M059J (cell line): ENCODE measurements at places on chromosomes 3 and 15.
A peak's percentile ranks its signal among the peaks of the same experiment; 100 is the strongest.

DNA sequence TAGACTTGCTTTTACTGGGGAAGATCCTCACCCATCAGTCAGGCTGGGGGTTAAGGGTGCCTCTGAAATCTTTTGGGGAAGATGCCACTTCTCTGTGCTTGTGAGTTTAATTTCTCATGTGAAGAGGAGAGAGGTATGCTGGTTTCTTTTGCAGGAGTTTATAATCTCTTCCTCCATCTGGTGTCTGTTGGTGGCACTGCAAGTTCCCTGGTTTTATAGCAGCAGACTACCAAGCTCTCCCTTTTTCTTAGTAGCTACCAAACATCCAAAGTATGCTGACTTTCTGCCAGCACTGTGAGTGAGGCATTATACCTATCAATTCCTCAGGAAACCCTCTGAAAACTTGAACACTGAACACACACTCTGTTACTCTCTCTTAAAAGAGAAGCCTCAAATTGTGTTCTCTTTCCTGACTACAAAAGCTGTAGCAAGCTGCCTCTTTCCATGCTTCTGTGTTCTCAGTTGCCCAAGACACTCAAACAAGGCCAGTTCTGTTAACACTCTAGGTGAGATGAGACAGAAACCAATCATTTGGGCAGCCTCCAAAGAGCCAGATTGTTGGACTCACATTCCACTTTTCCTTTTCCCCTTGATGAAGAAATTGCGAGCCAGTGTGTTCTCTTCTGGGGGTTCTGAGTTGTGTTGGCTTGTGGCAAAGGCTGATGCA lies 299.5 kb downstream of the GAP43 start:
- DNase-seq: peak; percentile 33

DNA sequence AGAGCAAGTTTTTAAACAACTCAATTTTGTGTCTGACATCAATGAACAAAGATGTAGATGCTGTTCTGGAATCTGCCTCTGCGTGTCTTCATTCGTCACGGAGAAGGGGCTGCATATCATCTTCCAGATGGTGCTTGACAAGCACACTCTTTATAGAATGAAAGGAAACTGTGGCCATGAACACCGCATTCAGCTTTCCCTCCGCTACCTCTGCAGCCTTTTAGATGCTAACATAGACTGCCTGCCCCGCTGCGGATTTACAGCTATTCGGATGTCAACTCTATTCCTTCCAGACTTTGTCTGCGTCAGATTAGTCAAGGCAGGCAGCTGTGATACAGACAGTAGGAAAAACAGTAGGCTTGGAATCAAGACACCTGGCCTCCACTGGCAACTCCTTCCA lies 232.9 kb downstream of the TJP1 start:
- no peak for DNase-seq

DNA sequence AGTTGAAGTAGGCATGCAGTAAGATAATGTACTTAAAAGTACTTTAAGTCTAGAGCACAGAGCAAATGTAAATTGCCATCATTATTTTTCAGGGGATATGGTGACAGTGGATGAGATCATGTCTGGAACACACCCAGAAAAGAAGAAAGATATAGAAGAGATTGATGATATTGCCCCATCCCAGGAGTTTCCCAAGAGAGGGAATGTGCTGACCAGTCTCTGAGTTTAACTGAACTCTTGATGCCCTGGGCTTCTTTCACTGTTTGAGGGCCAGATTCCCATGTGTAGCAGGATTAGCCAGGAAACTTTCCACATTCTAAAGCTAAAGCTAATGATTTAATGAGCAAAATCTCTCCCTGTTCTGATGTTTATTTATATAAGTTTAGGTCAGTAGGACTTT lies 366.8 kb upstream of the UMPS start:
- peak; percentile 80 for DNase-seq

- DNase-seq: no peak
Measured at GRCh38 chr3:1955170-1955569, 143.5 kb upstream of the CNTN4 start.

DNA sequence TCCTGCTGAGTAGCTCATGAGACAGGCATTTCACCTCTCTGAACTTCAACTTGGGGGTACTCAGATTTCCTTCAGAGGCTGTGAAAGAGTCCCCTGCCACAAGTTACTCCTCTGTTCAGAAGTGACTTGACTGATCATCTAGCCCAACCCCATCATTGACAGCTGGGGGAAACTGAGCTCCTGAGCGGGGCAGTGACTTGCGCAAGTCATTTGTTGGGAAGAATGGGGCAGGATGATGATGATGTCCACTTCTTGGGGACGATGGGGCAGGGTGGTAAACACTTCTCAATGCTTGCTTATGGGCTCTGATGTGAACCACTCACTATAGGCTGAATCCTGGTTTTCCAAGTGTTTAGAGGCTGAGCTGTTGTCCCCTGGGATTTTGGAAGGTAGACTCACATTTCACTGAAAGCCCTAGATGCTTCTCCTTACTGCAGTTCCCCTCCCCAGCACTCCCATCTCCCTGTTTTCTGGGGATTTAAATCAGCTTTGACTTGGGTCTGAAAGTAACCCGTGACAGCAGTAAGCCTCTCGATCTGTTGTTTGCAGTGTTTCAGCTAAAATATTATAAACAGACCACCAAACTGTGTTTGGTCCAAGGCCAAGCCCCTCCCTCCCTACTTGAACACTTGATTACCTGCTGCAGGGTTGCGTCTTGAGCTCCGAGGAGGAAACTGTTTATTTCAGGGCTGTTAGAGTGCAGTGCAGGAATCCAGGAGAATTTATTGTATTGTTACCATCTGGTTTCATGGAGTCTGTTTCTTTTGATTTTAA lies 25.1 kb downstream of the SMAD3 start:
- DNase-seq: peak; percentile 51

GRCh38 chr15:99536422-99537040 lies 29.3 kb upstream of the MEF2A start:
- peak; percentile 95 for DNase-seq

DNA sequence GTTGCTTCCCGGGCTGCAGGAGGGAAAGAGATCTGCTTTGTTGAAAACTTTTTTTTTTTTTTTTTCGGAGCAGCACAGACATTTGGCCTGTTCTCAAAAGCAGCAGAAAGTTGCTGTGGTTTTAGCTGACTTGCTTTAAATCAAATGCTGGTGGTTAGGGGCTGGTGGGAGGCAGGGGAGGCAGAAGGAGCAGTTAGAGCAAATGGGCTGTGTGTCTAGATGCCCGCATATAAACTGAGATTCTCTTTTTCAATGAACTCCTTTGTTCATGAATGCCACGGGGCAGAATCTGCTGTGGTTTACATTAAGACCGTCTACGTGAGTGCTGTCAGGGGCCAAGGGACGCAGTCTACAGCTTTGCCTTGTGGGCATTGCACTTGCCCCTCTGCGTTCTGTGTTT lies 95.9 kb downstream of the FLNB start:
- DNase-seq: no peak

DNA sequence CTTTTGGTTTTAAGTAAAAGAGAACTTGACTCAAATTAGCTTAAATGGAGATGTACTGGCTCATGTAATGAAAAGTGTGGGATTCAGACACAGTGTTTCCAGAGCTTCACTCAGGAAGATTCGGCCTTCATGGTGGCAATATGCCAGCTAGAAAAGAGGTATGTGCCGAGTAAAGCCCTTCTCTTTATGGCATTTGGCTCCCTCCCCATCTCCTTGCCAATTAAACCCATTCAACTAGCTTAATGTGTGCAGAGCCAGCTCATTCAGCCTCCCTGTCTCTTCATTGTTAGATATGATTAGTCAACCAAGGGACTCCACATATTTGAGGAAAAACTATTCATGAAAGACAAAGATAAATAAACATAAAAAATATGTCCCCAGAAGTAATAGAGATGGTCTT lies 15.0 kb upstream of the TRANK1 start:
- DNase-seq: peak; percentile 71

DNA sequence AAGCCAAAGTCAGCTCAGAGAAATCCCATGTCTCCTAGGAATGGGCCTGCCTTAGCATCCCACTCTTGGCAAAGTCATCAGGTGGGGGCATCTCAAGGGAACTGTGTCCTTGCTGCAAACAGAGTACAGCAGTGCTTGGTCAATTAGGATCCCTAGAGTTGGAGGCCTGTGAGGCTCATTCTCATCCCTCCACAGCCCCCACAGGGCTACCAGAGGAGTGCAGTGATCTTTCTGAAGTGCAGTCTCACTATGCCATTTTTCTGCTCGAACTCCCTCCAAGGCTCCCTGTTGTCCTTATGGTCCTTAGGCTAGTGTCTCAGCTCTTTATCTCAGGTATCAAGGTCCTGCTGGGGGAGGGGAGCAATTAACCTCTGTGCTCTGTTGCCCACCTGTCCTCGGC lies 31.1 kb downstream of the TMEM40 start:
- DNase-seq: no peak

DNA sequence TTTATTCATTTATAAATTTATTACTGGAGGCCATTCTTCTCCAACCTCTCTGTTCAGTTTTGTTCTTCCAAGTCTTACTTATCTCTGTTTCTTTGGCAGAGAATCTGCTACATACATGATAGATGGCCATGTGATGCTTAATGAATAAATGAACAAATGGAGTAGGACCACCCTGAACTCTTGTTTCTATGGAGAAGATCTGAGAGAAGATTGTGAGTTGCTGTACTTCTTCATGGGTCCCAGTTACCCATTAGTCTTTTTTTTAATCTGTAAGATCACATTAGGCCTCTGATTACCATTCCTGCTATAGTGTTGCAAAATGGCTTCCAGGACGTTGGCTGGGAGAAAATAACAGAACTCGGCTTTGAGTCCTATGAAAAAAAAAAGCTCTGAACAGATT lies 191.9 kb upstream of the SYNPR start:
- DNase-seq: no peak

DNA sequence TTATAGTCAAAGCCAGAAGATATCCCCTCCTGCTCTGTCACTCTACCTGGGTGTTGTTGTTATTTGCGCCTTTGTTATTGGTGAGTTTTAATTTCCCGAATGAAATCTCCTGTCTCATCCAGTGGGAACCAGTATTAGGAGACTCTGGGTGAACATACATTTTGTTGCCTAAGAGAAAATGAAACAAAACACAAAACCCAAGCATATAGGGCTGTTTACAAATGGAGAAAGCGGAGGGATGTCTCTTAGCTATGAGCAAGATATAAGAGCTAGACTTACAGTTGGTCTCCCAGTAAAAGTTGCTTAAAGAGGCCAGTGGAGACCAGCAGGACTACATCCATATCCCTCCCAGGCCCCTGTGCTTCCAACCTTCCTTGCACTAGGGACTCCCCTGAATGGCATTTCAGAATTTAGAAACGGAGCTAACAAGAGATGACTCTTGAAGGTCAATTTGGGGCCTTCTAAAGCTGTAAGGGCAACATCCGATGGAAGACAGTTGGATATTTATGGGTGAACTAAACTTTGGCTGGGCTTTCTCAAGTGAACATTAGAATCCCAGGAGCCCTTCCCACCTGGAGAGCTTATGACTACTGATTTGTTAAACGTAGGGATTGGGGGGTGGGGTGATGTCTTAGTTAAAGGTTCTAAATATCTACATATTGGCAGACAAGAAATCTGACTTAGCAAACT lies 2.7 kb downstream of the EOMES start:
- no peak for DNase-seq

DNA sequence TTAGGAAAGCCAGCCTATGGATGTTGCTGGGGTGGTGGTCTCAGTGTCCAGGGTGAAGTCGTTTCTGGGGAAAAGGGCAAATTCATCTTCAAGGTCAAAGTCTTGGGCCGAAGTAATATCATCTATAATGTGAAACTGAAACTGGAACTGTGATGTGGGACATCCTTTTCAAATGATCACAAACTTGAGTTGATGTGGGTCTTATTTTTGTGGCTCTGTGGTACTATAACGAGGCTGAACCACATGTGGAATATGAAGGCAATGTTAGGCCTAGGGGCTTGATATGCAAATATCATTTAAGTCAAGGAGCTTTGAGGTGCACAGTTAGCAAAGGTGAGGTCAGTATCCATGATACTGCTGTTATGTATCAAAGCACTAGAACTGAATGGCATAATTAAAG lies 1.5 kb upstream of the CD200R1L start:
- peak; percentile 20 for DNase-seq

- no peak for DNase-seq
Measured at GRCh38 chr3:186487037-186487436, 57.1 kb downstream of the CRYGS start.

GRCh38 chr3:139291276-139292051 lies 52.4 kb upstream of the MRPS22 start:
- no peak for DNase-seq

DNA sequence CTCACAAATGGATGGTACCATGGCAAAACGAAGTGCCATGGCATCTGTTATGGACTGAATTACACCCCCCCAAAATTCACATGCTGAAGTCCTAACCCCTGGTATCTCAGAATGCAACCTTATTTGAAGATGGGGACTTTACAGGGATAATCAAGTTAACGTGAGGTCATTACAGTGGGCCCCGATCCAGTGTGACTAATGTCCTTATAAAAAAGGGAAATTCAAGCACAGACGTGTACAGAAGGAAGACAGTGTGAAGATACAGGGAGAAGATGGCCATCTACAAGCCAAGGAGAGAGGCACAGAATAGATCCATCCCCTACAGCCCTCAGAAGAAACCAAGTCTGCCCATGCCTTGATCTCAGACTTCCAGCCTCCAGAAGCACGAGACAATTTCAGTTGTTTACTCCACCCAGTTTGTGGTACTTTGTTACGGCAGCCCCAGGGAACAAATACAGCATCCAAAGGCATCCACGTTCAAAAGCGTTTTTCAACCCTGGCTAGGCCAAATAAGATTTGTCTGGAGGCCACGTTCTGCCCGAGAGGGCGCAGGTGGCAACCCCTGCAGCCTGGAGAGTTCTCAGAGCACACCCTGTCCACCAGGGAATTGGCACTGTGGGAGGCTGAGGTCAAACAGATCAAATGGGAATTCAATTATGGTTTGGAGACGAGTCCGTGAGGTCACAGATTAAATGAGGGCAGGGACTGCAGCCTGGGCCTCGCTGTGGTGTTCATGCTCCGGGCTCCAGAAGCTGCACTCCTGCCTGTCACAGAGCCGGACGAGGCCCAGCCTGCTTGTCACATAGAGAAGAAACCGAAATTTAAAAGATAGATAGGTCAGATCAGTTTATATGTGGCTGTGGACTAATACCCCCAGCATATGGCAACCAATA lies 494.8 kb downstream of the SHQ1 start:
- DNase-seq: no peak

- peak; percentile 54 for DNase-seq
Measured at GRCh38 chr15:69090197-69090948, 70.1 kb upstream of the GLCE start.

DNA sequence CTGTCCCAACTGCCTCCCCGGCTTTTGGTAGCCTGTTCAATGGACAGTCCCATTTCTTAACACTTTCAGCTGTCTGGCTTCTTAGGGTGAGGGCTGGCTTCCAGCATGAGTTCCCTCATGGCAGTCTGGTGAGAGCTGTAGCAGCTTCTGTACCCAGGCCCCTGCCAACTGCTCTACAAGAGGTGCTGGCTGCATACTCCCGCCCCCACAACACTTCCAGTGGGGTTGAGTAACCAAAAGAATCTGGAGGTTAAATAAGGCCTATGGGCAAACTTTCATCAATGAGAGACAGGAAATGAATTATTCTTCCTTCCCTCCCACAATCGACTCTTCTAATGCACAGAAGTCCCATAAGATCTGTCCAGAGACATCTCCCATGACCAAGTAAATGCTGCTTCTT lies 145.0 kb downstream of the NEK10 start:
- no peak for DNase-seq
